Stimulated activated CD4-positive, alpha-beta T cell treated with anti-CD3 and anti-CD28 coated beads, TNF-alpha, amount 100 ng/mL, for 24 hours (primary cell): ENCODE measurements at places on chromosomes 1 and 21.

DNA sequence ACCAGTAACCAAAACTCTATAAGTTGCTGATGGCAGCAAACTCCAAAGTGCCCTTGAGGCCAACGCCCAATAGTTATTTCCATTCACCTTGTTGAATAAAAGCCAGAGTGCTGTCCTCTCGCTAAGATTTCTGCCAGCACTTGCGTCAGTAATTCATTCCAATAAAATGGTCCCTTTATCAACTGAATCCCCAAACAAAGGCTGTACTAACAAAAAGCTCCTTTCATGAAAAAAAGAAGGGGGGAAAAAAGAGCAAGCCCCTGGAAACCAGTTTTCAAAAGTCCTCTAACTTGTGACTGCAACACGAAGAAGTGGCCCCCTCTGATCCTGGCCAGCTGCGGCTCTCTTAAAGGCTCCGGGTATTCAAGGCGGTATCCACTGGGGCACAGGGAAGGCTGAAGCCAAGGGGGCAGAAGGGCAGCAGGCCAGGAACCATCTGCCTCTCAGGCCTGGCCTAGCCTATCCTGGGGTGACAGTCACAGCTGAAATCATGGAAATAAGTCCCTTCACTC lies 55.8 kb upstream of the ZNF326 start:
- no peak for DNase-seq

GRCh38 chr21:41762753-41763152 lies 4.1 kb downstream of the RIPK4 start:
- DNase-seq: no peak

- no peak for DNase-seq
Observed at GRCh38 chr1:156742017-156742416, 1.1 kb upstream of the MRPL24 start.

- DNase-seq: no peak
Observed at GRCh38 chr1:10791105-10791951, 5.1 kb downstream of the CASZ1 start.

DNA sequence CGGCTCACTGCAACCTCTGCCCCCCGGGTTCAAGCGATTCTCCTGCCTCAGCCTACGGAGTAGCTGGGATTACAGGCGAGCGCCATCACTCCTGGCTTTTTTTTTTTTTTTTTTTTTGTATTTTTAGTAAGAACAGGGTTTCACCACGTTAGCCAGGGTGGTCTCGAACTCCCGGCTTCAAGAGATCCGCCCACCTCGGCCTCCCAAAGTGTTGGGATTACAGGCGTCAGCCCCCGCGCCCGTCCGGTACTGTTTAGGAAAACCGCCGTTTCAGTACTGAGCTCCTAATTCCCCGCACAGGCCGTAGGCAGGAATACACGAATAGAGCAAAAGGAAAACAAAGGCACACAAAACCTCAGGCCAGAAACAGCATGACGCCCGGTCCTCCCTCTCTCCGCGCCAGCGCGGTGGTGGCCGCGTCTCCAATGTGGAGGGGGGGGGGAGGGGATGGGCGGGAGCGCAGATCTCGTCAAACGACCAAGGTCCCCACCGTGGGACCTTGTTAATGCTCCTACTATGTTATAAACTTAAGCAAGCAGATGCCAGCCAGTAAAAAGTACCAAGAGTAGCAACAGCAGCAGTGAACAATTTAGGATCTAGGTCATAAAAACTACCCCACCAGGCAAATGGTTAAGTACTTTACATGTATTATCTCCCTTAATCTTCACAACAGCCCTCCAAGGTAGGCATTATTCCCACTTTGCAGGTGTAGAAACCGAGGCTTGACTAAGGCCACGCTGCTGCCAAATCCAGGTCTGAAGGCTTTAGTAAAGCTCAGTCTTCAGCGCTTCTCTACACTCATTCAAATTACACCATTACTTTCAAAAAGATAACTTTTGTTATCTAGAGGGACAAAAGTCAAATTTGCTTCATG lies 648 bp upstream of the ADAR start:
- no peak for DNase-seq

GRCh38 chr1:247077876-247078257 lies 744 bp downstream of the ZNF670 start:
- DNase-seq: no peak

- no peak for DNase-seq
Observed at GRCh38 chr1:37433171-37433570, 41.2 kb upstream of the ZC3H12A start.

GRCh38 chr1:178869119-178869697 lies 1.7 kb downstream of the ANGPTL1 start:
- DNase-seq: no peak

- DNase-seq: no peak
Observed at GRCh38 chr1:180563026-180563827, 4.5 kb downstream of the OVAAL start.

DNA sequence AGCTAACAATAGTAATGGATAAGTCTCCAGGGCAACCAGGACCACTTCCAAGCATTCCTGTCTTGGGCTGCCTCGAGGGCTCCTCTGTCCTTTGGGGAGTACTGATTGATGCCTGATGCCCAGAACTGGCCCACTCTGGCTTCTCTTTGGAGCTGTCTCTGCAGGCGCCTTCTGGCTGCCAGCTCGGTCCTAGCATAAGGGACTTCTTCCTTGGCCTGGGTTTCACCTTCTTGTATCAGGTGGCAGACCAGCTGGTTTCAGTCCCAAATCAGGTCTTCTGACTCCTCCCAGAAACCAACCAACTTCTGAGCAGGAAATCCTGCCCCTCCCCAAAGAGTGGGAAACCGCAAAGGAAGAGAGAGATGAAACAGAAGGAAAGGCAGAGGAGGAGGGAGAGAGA lies 10.6 kb downstream of the G0S2 start:
- no peak for DNase-seq

DNA sequence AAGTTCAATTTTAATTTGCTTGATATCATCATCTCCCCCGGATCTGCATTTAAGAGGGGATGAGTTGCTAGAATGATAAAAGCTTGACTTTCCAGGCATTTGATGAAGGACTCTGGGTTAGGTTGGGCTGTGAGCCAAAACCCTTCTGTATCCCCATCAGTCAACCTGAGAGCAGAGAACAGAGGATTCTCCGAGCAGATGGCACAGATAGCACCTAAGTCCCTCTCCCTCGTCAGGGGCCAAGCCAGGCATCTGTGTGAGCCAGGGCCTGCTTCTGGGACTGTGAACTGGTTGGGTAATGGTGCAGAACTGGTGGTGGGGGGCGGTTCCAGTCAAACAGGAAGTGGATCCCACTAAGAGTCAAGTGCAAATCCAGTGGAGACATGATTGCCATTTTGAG lies 205.8 kb downstream of the TNR start:
- DNase-seq: no peak

DNA sequence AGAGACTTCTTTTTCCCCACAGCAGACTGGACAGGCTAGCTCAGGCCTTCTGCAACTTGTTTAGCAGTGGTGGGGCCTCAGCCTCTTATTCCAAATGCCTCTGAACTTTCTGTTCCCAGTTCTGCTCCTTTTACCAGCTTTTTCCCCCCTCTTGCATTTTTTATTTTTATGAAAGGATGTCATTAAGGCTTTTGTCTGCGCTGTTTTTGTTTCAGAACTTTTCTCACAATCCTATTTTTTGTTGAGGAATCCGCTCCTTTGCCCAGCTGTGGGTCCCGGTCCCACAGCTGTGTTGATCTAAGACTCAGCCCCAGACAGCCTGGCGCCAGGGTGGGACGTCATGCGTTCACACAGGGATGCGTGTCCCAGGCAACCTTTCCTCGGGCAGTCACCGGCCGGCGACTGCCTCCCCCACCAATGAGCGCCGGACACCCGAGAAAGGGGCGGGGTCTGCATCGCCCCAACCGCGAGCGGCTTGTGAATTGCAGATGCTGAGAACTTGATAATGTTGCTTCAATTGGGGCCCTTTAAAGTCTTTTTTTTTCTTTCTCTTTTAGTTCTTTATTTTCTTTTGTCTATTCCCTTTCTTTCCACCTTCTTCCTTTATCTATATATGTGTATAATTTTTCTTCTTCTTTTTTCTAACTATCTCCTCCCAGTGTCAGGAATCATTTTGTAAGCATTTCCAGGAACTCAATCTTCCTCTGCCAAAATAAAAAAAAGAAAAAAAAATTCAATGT lies 3.0 kb upstream of the ID3 start:
- no peak for DNase-seq

DNA sequence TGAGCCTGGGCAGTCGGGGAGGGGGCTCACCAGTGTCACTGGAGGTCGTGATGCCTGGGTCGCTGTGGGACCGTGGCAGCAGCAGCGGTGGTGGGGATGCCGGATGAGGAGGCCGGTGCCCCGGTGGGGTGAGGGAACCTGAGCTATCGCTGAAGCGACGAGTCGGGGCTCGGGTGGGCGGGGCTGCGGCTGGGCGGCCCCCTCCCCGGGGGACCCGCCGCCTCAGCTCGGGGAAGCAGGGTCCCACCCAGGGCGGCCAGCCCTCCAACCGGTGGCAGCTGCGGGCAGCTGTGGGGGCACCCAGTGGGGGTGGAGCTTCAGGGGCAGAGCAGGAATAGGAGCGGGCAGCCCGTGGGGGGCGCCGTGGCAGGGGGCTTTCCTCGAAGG lies 5.0 kb downstream of the ENTREP3 start:
- no peak for DNase-seq

GRCh38 chr1:175188936-175189335 lies 3.6 kb downstream of the KIAA0040 start:
- peak; percentile 37 for DNase-seq

GRCh38 chr21:40152476-40152875 lies 285.2 kb downstream of the PCP4 start:
- DNase-seq: no peak

DNA sequence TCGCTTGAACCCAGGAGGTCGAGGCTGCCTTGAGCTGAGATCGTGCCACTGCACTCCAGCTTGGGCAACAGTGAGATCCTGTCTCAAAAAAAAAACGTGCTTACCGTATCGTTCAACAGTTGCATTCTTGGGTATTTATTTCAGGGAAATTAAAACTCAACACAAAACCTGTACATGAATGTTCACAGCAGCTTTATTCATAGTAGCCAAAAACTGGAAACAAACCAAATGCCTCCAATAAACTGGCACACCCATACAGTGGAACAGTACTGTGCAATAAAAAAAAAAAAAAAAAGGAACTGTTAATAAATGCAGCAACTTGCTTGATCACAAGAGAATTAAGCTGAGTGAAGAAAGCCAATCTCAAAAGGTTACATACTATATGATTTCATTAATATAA lies 6.7 kb downstream of the KHDRBS1 start:
- DNase-seq: no peak

GRCh38 chr1:159779403-159779851 lies 1.3 kb upstream of the DUSP23 start:
- DNase-seq: no peak

DNA sequence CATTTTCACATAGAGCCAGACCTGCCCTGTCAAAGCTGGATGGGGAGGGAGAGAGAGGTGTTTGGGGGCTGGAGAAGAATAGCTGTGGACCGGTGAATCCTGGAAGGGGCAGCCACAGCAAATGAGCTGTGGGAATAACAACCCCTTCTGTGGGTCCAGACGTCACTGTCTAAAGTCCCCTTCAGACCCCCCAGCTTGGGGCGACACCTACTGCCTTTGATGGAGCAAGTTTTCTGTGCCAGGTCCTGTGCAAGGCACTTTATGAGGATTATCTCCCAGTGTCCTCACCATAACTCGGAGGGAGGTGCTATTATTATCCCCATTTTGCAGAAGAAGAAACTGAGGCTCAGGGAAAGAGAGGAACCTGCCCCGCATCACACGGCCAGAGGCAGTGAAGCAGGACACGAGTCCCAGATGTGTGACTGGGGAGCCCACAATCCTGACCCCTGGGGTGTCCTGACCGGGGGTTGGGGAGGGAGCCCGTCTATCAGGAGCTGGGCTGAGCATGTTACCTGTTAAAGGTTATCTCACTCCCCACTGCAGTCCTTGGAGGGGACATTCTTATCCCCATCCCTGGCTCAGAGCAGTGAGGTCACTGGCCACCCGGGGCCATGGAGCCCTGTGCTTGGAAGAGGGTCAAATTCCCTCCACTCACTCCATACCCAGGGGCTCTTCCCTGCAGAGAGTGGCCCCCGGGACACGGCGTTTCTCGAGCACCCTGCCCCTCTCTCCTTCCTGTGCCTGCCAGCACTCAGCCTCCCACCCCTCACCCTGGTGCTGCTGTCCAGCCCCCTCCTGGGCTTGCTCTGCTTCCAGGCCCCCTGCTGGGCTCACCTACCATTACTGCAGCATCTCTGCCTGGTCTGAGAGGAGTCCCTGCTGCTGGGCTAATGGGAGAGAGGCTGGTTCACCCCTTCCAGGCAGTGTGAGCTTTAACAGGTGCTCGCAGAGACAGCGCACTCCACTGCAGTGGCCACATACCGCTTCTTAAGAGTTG lies 132.9 kb downstream of the PTPRU start:
- DNase-seq: no peak

DNA sequence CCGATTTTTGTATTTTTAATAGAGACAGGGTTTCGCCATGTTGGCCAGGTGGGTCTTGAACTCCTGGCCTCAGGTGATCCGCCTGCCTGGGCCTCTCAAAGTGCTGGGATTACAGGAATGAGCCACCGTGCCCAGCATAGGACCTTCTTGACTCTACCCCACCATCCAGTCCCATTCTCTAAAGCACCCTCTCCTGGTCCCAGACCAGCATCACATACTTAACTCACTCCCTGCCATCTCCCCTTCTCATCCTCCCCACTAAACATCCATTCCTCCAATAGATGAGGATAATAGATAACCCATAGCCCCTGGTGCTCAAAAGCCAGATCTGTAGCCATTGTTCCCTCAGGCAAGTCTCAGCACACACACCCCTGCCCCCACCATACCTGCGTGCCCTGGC lies 2.1 kb downstream of the ENTREP3 start:
- DNase-seq: no peak

DNA sequence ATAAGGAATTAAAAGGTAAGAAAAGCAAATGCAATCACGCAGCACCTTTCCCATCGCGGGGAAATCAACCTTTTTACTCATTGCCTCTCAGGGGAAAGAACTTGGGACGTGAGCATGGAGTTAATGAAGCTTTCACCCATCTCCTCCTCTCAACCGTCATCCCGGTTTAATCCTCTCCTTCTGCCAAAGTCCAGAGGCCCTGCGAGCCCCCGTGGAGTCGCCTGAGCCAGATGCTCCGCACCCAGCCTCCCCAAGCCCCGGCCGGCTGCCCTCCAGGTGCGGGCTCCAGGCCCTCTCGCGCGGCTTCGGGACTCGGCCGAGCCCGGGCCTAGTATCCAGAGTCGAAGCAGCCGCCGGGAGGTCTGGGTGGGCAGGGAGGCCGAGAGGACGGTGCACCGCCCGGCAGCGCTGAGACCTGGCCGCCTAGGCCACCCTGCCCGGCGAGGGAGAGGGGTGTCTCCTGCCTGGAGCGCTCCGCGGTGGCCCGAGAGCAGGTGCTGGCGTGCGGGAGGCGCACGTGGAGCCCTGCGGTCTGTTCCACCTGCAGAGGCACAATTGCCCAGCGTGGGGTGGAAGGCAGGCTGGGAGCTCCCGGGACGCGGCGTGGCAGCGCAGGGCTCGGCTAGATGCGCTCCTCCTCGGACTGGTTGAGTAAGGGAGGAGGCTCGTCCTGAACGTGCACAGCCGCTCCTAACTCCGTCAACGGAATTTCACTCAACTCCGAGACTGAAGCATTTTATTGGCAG lies 218.5 kb downstream of the SDCCAG8 start:
- DNase-seq: no peak

GRCh38 chr1:4175566-4176405 lies 275.7 kb upstream of the C1orf174 start:
- no peak for DNase-seq
